ENCODE measurements at places on chromosomes 6 and 20. TPM values are rescaled to one million over a fixed set of nuclear protein-coding genes. Genes with fewer than 3 reads are reported as not detected.

The NFATC2 gene
- 7.6 TPM for total RNA-seq

DNA sequence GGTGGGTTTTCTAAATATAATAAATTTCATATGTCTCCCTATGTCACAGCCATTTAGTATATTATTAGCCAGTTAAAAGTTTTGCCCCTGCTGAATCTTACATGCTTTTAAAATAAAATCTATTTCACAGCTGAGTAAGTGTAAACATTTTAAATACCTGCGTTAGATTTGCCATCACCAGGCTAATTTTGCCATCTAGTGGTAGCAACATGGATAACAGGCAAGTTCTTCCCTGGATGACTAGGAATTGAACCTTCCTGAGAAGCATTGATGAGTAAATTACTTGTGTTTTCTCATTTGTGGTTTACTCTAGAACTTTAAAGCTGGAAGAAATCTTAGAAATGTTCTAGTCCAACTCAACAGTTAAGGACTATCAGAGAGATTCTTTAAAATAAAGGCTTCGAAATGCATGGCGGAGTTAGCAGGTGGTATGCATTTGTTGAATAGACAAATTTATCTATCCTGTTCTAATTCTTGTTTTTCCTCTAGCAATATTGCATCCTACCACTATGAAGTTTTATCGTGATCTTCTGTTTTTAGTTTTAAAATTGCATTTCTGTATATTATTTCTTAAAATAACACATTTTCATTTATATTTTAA, 2.6 kb downstream of the PRSS35 start:
- DNase-seq: no peak

The PAK5 gene
- 0.35 TPM for total RNA-seq

- no peak for DNase-seq
These were observed 219.2 kb upstream of the GMDS start for GRCh38 chr6:2464641-2465040.

The SESN1 gene
- total RNA-seq: 36.9 TPM

The SYNCRIP gene
- total RNA-seq: 88.3 TPM

The DLK2 gene
- 0.23 TPM for total RNA-seq

- no peak for DNase-seq
These were observed 51.5 kb upstream of the EPB41L1 start for GRCh38 chr20:36102809-36103596.

- DNase-seq: no peak
These were observed 29.3 kb downstream of the FOXF2 start for GRCh38 chr6:1418471-1419191.

- no peak for DNase-seq
These were observed 72.4 kb upstream of the GTSF1L start for GRCh38 chr20:43799150-43799711.

- no peak for DNase-seq
These were observed 1.1 kb downstream of the ZNF165 start for GRCh38 chr6:28081486-28081751.

The CCDC170 gene
- total RNA-seq: 0.55 TPM

The OPRL1 gene
- total RNA-seq: 1.9 TPM

The OLIG3 gene
- total RNA-seq: not detected

- no peak for DNase-seq
These were observed 34.6 kb downstream of the SOX4 start for GRCh38 chr6:21628160-21628559.

DNA sequence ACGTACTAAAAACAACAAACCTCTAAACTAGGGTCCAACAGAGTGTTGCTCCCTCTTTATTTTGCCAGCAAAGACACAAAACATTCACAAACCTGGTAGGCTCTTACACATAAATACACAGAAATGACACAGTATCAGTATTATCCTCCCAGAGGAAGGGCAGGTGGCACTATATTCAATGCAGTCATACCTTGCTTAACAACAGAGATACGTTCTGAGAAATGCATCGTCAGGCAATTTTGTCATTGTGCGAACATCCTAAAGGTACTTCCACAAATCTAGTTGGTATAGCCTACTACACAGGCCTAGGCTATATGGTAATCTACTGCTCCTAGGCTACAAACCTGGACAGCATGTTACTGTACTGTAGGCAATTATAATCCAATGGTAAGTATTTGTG, 9.6 kb downstream of the ZBTB2 start:
- no peak for DNase-seq

The ZBTB12 gene
- total RNA-seq: 3.5 TPM

- DNase-seq: no peak
These were observed 26.9 kb downstream of the AKIRIN2 start for GRCh38 chr6:87675004-87675681.

- no peak for DNase-seq
These were observed 19.4 kb upstream of the MRGBP start for GRCh38 chr20:62776692-62777527.

DNA sequence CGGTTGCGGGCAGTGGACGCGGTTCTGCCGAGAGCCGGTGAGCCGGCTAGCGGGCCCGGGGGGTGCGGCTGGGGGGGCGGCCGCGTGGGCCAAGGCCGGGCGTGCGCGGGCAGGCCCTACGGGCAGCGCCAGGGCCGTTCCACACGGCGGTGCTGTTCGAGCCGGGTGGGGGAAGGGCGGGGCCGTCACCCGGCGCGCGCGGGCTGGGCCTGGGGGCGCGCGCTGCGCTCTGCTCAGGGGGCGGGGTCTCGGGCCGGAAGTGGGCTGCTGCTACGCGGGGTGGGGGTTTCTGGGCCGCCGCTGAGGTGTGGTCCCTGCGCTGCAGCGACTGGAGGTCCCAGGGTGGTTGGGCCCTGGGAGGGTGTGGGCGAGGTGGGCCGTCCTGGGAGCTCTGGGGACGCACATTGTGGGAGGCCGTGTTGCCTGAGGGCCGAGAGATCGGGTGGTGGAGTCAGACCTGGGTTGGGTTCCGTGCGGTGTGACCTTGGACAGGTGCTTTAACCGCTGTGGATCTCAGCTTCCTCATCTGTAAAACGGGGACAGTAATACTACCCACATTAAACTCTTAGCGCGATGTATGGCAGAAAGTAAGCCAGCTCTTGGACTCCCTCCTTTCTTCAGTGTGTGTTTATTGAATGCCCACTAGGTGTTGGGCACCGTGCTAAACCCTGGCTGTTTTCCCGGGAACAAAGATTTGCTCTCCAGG, 391 bp downstream of the MAPRE1 start:
- DNase-seq: peak; percentile 88

The GSTA2 gene
- not detected for total RNA-seq

Measured in upper lobe of right lung (tissue), 1 donor.